Stimulated activated CD4-positive, alpha-beta T cell treated with anti-CD3 and anti-CD28 coated beads, TNF-alpha, amount 100 ng/mL, for 48 hours (primary cell): ENCODE measurements at places on chromosomes 3 and 15.

- no peak for DNase-seq
Measured at GRCh38 chr3:193021506-193022010, 103.9 kb upstream of the MB21D2 start.

- DNase-seq = no peak
Measured at GRCh38 chr15:66454143-66454542, 43.4 kb downstream of the SNAPC5 start.

DNA sequence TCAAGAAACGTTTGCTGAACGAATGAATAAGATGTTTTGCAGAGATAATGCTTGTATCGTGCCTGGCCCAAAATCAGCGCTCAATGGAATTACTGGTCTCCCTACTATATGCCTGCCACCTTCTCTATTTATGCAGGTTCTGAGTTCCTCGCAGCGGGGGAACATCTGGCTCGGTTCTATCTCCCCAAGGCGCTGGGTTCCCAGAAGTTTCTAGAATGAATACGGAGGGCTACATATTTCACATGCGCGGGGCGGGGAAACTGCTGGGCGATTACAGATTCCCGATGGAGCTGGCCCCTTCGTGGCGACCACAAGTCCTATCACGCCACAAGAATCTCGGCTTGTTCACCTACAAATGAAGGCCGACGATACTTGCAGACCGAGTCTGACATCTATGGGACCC, 411 bp upstream of the EIF2B5 start:
- no peak for DNase-seq

- no peak for DNase-seq
Measured at GRCh38 chr15:87355946-87356345, 900.6 kb downstream of the NTRK3 start.

DNA sequence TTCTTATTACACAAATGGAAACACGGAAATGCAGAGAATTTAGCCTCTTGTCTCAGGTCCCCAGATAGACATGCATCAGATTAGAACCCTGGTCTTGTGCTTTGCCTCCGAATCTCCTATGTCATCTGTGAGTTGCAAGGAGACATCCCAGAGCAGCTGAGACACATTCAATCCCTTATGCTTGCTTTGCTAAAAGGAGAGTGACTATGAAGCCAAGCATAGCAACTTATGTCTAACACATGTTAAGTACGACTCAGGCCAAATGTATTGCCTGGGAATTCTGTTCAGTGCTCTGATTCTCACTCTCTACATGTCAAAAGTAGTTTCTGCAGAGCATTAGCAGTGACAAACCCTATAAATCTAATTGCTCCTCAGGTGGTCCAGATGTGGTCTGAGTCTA, 30.6 kb upstream of the LRRC3B start:
- DNase-seq = no peak

GRCh38 chr3:187073581-187074098, 65.7 kb downstream of the RPL39L start:
- no peak for DNase-seq

DNA sequence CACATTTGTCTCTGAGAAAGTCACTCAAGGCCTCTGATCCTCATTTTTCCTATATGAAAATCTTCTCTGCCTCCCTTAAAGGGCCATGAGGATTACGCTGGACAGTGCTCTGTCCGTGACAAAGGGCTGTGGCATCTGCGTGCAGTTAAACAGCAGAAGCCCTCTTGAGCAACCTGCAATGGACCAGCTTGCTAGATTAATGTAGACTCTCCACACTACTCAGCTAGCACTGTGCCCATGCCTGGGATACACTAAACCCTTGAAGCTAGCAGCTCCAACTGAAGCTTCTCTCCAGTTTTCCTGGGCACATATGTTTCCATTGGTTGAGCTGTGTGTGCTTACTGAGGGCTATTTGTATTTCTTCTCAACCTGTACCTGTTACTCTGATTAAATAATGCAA, 303.8 kb downstream of the RPLP1 start:
- no peak for DNase-seq

GRCh38 chr15:57994221-57995049, 71.1 kb downstream of the ALDH1A2 start:
- DNase-seq = no peak

DNA sequence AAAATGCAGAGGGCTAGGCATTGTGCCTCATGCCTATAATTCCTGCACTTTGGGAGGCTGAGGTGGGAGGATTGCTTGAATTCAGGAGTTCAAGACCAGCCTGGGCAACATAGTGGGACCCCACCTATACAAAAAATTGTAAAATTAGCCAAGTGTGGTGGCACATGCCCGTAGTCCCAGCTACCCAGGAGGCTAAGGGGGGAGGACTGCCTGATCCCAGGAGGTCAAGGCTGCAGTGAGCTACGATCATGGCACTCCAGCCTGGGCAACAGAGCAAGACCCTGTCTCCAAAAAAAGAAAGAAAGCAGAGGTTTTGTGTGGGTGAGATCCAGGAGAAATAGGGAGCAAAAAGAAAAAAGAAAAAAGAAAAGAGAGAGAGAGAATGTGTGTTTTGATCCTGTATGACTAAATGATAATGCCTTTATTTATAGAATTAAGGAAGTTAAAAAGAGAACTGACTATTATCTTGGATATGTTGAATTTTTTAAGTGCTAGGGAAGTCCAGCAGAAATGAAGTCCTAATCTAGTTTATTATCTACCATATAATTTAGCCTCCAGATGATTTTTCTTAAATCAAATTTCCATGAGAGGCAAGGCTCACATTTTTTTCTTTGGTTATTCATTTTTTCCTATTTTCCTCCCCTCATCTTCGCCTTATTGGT, 4.8 kb downstream of the TTBK2 start:
- no peak for DNase-seq

GRCh38 chr3:41184394-41184793, 14.9 kb upstream of the CTNNB1 start:
- no peak for DNase-seq

- no peak for DNase-seq
Measured at GRCh38 chr3:155313300-155313699, 19.8 kb upstream of the STRIT1 start.

DNA sequence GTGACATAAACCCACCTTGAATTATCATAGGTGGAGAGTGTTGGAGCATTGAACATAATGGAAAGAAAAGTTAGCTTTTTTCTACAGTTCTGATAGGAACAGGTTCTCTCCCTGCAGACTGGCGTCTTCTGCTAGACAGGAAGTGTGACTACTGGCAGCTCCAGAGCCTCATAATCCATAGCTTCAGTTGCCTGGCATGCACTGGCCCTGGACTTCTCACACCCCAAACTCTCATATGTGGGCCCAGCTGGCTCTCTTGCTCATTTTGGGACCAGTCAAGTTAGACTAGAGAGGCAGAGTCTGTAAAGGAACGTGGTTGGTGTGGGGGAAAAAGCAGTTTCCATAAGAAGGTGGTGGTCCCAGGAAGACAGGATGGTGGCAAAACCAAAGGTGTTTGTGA, 180.1 kb downstream of the VGLL4 start:
- DNase-seq = no peak

DNA sequence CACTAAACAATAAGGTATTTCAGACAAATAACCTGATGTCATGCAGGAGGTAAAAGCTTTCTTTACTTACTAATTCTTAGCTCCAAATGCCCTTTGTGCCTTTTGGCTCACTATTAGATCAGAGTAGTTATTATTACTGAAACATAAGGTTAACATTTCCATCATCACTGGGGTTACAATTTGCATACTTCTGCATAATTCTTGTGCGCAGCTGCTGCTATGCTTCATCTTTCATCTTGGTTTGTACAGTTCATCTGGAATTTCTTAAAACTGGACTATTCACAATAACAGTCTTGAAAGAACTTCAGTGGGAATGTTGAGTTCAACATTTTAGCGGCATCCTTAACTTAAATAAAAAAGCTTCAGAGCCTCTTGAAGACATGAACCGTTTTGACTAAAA, 383.2 kb upstream of the ADAMTS9 start:
- no peak for DNase-seq

- no peak for DNase-seq
Measured at GRCh38 chr3:182782149-182782548, 11.2 kb upstream of the ATP11B start.

- no peak for DNase-seq
Measured at GRCh38 chr3:134299185-134299887, 48.7 kb upstream of the RYK start.

- no peak for DNase-seq
Measured at GRCh38 chr3:160474416-160474838, 24.8 kb upstream of the TRIM59 start.

DNA sequence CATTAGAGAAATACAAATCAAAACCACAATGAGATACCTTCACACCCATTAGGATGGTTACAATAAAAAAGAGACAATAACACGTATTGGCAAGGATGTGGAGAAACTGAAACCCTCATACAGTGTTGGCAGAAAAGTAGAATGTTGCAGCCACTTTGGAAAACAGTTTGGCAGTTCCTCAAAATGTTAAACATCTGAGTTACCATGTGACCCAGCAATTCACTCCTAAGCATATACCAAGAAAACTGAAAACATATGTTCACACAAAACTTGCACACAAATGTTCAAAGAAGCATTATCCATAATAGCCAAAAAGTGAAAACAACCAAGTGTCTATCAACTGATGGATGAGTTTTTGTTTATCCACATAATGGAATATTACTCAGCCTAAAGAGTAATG, 166.9 kb upstream of the FAM3D start:
- no peak for DNase-seq

DNA sequence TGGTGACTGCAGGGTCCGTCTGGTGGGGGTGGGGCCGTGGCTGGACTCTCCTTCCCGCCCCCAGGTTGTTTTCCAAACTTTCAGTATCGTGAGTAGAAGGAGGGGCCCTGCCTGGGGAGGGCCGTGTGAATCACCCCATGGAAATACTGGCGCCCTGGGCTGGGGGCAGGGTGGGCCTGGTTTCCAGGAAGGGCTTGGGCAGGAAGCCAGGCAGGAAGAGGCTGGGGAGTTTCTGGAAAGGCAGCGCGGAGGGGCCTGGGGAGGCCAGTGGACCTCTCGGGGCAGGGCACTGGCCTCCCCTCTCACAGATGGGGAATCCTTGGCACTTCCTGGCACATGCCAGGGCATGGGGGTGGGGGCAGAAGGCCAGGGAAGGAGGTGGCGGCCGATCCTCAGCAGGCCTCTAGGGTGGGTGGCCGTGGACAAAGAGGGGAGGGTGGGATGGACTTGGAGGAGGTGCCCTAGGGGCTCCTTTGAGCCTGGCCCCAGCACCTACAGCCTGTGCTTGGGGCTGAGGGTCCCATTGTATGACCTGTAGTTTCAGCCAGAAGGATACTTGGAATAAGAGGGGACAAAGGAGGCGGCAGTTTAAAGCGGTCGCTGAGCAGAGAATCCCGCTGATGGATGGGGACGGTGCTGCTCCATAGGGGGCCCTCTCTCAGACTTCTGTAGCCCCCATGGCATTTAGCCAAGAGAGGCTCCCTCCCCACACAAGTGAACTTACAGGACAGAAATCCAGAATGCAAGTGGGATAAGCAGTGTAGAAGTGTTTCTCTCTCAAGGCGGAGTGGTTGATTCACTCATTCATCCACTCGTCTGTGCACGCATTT, 56.5 kb upstream of the GATA2 start:
- no peak for DNase-seq

GRCh38 chr3:104437131-104437750, 929.5 kb upstream of the ALCAM start:
- DNase-seq = no peak

DNA sequence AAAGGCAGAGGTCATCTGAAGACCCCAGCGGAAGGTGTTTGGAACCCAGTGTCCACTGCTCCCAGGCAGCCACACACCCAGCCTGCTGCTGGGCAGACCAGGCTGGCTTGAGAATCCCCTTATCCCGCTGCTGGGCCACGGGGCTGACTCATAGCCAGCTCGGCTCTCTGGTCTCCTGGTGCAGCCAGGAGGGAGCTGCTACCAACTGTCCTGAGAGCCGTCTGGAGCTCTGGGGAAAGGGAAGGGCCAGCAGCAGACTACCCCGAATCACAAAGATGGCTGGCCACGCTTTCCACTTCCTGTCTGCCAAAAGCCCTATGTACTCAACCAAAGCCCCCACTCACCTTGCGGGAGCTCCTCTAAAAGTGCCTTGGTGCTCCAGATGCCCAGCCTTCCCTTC, 38.3 kb downstream of the WHAMM start:
- DNase-seq = no peak

DNA sequence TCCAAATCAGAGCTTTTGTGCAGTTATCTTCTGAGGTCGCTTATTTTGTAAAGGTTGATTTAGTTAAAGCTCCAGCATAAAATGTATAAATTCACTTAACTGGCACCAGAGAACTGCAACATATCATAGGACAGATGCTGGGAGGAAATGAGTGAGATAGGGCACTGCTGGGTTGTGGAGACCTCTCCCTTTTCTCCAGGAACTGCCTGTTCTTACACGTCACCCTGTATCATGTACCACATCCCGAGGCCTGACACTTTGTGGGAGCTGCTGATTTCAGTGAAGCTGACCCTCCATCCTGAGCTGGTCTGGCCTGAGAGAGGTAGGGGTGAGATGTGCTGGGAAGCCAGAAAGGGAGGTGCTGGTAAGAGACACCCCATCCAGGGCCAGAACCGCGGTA, 213.8 kb upstream of the FEZF2 start:
- DNase-seq = no peak

DNA sequence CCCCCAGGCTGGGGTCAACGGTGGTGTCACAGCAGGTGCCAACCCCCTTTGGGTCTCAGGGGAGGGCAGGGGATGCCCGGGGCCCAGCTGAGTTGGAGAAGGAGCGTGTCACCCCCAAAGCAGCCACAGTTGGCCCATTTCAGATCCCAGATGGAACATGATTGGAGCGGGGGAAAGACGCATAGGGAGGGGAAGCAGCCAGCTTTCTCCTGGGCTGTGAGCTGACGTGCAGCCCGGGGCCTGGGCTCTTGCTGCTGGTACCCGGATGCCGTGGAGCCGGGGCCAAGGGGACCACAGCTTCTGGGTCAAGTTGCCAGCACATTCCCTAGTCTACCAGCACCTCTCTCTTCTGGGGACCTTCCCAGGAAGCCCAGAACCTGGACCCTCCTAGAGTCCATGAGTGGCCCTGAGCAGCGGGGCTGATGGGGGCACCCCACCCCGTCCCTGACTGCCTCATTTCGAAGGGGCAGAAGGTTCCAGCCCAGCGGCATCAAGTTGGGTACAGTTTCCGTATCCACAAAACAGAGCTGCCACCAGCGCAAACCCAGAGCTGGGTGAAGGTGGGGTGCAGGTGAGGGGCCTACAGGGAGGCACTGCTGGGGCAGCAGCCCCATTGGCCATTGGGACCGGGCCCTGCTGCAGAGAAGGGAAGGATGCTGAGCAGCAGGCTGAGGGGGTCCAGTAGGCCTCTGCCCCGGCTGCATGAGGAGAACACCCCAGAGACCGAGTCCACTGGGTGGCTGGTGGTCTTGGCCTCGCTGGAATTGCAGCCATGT, 148.8 kb downstream of the NSMCE3 start:
- no peak for DNase-seq
